COLO829 (cell line): ENCODE measurements at places on chromosomes 6 and 20.

GRCh38 chr6:141388666-141389065, 744.1 kb upstream of the GJE1 start:
- DNase-seq = no peak

GRCh38 chr20:40960521-40960956, 68.1 kb upstream of the TOP1 start:
- DNase-seq = no peak

- DNase-seq = no peak
These were observed 50.0 kb downstream of the SOBP start for GRCh38 chr6:107539849-107540464.

DNA sequence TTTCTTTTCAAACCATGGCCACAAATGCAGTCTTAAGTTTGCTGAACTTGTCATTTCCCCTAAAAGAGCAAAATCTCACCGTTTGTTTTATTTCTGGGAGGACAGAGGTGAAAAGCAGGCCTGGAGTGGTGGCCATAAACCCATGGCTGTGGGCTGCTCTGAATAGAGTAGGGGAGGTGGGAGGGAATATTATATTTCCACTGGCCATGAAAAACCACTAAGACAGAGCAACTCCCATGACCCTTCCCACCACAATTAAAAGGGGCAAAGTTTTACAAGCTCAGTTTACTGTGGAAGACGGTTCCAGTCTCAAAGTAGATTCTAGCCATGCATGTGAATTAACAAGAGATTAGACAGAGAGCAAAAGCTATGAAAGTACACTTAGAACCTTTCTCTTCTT, 59.0 kb downstream of the IYD start:
- no peak for DNase-seq

DNA sequence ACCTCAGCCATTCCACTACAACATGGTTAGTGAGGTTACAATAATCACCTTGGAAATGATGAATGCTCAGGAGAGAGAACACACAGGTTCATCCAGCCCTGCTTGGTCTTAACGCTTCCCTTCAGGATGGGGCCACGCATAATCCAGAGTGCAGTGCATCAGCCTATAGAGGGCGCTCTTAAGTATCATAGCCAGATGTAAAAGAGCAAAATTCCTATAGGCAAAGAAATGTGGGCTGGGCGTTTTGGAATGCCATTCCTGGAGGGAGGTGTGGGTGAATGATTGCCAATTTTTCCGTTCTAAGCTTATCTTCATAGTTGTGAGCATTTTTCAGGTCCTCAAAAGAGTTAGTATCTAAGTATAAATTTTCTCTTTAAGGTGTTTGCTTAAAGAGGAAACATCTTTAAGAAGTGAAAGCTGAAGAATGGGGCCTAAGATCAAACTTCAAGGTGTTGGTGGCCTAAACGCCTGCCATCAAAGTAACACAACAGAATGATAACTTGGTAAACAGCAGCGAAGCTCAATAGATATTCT, 1.8 kb downstream of the RIPOR2 start:
- DNase-seq = peak; percentile 50

DNA sequence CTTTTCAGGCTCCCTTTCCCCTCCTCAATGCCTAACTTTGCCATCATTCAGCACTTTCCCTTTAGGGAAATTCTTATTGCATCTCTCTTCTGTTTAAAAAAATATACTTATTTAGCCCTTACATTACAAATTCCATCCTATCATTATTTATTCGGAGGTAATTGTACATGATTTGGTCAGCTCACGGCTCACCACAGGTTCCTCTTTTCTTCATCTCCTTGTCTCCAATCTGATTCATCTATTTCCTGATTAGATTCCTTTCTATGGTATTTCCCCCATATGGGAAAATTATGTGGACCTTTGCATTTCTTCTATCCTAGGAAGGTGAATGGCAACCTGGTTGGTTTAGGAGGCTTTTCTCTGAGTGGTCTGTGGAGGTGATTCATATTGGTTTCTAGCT, 12.9 kb upstream of the EMILIN3 start:
- DNase-seq = no peak

DNA sequence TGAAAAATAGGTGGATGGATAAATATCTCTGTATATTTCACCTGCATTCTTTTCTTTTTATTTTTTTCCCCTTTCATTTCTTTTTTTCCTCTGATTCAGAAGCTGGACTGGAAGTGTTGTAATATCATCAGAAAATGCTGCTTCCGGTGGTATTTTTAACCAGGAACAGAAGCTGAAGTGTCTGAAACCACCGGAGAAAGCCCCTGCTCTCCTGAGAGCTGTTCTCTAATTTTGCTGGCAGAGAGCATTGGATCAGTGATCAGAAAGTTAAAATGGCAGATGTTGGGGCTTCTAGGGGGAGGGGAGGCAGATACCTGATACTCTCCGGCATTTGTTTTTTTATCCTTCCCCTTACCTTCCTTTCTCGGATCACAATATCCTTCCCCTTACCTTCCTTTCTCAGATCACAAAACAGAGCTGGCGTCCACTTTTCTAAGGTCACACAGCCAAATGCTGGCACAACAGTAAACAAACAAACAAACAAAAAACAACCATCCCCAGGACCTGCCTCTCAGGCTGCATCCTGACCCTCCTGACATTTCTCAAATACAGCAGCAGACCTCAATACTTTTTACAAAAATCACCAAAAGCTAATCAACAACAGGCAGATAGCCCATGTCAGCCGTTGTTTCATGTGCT, 143.2 kb upstream of the ZNF217 start:
- peak; percentile 40 for DNase-seq
